ENCODE measurements at places on chromosomes 12 and 14.

DNA sequence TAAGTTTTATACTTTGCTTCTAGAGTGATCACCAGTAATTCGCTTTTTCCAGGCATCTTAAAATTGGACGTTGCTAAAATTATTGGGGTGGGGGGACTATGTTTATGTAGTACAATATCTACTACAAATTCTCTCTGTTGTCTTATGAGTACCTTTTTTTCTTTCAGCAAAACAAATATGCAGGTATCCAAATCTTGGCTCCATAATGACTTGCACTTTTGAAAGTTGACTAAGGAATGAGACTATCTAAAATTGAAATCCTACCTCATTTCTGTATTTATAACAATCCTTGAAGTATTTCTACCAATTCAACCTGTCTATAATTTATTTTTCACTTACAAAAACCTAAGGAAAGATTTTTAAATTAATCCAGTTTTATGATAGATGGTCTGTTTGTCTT is 2.4 kb downstream of the DYNC1H1 start:
- DNase-seq = no peak

DNA sequence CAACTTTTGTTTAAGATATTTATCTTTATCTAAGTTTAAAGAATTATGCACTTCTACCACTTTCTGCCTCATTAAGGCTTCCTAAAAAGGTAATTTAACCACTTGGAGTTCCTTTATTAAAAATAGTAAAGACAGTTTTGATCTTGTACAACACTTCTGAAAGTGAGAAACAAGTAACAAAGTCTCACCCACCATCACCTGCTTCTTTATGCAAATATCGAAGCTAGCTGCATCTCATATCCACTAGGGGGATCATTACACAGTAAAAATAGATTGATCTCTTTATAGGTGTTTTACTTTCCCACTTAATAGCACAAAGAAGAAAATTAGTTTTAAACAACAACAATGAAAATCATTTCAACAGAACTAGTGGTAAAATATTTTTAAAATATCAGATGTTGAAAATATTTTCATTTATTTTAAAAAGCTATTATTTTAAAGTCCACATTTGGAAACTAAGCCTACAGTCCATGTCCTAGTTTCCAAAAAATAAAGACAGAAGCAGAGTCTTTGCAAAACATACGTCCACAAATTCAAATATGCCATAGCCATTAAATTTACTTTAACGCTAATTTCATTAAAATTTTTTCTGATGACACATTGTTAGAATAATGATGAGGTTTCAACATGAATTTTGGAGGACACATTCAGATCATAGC is 160.0 kb upstream of the SOX5 start:
- DNase-seq = no peak

- DNase-seq = no peak
These were observed 81.6 kb downstream of the CAPZA3 start for GRCh38 chr12:18819484-18819883.

DNA sequence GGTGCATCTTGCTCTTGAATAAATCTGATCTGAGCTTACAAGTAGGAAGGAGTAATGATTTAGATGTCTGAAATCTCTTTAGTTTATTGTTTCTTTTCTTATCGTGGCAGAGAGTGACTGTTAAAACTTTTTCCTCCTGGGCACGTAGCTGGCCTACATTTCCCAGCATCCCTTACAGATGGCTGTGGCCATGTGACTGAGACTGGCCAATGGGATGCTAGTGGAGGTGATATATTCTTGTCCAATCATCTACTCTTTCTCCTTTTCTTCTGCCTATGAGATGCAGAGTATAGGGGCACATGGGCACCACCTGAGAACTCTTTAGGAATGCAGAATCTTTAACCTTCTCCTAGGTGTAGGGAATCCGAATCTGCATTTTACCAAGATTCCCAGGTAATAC is 237.3 kb downstream of the RGS6 start:
- DNase-seq = no peak

GRCh38 chr12:88451205-88451604 is 129.1 kb downstream of the KITLG start:
- DNase-seq = no peak

GRCh38 chr12:109236257-109236656 is 72.8 kb downstream of the FOXN4 start:
- DNase-seq = no peak

GRCh38 chr12:105559310-105559709 is 228.8 kb downstream of the C12orf75 start:
- DNase-seq = no peak

DNA sequence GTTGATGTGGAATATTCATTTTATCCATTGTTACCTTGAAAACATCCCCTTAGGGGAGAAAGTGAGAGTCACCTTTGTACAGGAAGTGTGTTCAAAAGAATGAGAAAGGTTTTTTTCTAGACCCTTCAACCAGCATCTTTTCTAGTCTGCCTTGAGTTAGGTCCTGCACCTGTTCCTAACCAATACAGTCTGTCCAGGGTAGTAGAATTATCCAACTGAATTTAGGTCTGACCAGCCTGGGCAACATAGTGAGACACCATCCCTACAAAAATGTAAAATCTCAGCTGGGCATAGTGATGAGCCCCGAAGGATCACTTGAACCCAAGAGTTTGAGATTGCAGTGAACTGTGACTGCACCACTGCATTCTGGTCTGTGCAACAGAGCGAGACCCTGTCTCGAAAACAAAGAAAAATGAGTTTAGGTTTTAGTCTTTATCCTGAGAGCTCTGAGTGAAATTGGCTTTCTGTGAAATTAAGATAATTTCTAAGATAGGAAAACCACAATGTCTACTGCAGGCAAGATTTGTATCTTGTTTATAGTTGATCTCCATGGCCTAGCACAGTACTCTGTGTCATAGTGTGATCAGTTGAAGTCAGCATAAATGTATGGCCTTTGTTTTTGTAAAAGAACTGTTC is 25.2 kb downstream of the ARHGAP5 start:
- no peak for DNase-seq

Data from stimulated activated CD4-positive, alpha-beta T cell treated with anti-CD3 and anti-CD28 coated beads, Interleukin-12 subunit alpha, Interleukin-12 subunit beta, amount 100 ng/mL, for 4 hours (primary cell).